Caco-2 (cell line): ENCODE measurements at places on chromosomes 11 and 22. TPM values are rescaled to one million over a fixed set of nuclear protein-coding genes. Genes with fewer than 3 reads are reported as not detected.

GRCh38 chr11:108713076-108713790 lies 48.4 kb downstream of the DDX10 start:
- no peak overlapping the region for H3K27ac ChIP-seq
- DNase-seq: no peak
- no peaks in the 10 kb centered on the region for H3K27me3 ChIP-seq
- no peaks in the 10 kb centered on the region for H3K4me1 ChIP-seq
- peaks cover 1% of the 10 kb centered on the region; the same call in 1 of the 2 replicates for H3K36me3 ChIP-seq

DNA sequence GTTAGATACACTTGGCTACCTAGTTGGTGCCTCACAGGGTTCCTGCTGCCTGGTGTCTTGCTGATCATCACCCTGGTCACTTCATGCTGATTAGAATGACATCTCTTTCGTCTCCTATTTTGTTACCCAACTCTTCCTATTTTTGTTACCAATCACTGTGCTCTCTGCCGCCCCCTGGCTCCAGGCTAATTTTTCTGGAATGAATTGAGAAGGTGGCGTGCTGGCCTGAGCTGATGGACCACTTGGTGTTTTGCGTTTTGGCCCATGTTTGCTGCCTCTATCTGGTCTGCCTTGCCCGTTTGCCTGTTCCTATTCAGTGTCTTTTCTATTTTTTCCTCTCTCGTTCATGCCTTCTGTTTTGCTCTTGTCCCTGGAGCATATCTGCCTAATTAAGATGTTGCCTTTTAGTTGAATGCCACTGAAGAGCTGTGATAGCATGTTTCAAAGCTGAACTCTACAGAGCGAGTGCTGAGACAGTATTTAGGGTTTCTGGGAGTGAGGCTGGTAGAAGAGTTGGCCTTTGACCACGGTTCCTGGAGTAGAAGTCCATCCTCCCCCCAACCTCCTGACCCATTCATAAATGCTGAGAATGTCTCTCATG lies 5.9 kb upstream of the ATF4 start:
- peak; percentile 80 for DNase-seq
- H3K4me3 ChIP-seq: no peak overlapping the region
- no peaks in the 10 kb centered on the region for H3K27me3 ChIP-seq
- peaks cover 11% of the 10 kb centered on the region for H3K36me3 ChIP-seq

GRCh38 chr11:111530091-111530490 lies 10.4 kb upstream of the LAYN start:
- peak overlapping the region; percentile 33 for H3K27ac ChIP-seq
- H3K4me3 ChIP-seq: no peak overlapping the region
- no peaks in the 10 kb centered on the region for H3K27me3 ChIP-seq
- DNase-seq: no peak

DNA sequence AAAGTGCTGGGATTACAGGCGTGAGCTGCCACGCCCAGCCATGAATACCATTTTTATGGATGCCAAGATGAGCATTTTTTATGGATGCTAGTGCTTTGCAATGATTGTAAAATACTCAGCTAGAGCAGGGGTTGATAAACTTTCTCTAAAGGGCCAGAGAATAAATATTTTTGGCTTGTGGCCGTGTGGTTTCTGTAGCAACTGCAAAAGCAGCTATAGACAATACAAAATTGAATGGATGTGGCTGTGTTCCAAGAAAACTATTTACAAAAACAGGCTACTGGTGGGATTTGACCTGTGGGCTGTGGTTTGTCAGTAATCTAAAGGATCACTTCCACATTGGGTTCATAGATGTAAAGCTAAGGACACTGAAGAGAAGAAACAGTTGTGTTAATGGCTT lies 56.0 kb downstream of the COMMD9 start:
- H3K4me3 ChIP-seq: no peak overlapping the region
- H3K4me1 ChIP-seq: no peaks in the 10 kb centered on the region
- H3K27ac ChIP-seq: no peak overlapping the region

GRCh38 chr11:70498171-70498571 lies 99.8 kb downstream of the CTTN start:
- no peak overlapping the region for H3K4me3 ChIP-seq
- H3K36me3 ChIP-seq: peaks cover 6% of the 10 kb centered on the region
- no peaks in the 10 kb centered on the region for H3K27me3 ChIP-seq

GRCh38 chr22:47784991-47785390 lies 1022.5 kb downstream of the TBC1D22A start:
- no peak overlapping the region for H3K27ac ChIP-seq
- H3K4me1 ChIP-seq: no peaks in the 10 kb centered on the region
- DNase-seq: no peak

The CCDC116 gene
- not detected in 2 replicates for total RNA-seq
